ENCODE measurements at places on chromosomes 13 and 19. TPM values are rescaled to one million over a fixed set of nuclear protein-coding genes. Genes with fewer than 3 reads are reported as not detected.
A peak's percentile ranks its signal among the peaks of the same experiment; 100 is the strongest.

GRCh38 chr19:58572026-58572817 is 913 bp downstream of the MZF1 start:
- no peak for DNase-seq

DNA sequence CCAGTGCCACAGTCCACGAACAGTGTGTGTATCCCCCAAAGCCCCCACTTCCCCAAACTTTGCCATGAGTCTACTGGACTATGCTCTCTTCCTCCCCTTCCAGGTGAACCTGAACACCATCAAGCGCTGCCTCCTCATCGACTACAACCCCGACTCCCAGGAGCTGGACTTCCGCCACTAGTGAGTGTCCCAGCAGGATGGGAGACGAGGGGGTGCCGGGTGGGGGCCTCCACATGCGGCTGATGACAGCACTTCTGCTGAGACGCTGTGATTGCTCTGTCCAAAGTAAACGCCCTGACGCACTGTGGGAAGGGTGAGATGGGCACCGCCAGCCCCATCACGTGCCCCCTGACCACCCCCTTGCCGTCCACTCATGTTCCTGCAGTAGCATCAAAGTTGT is 2.0 kb upstream of the P2RY11 start:
- DNase-seq = no peak

- DNase-seq = no peak
Observed at GRCh38 chr19:39444598-39445195, 685 bp upstream of the SUPT5H start.

Gene SIAH3
- 0.90 TPM for polyA plus RNA-seq

GRCh38 chr19:3034656-3035541 is 5.8 kb upstream of the TLE2 start:
- DNase-seq = no peak

DNA sequence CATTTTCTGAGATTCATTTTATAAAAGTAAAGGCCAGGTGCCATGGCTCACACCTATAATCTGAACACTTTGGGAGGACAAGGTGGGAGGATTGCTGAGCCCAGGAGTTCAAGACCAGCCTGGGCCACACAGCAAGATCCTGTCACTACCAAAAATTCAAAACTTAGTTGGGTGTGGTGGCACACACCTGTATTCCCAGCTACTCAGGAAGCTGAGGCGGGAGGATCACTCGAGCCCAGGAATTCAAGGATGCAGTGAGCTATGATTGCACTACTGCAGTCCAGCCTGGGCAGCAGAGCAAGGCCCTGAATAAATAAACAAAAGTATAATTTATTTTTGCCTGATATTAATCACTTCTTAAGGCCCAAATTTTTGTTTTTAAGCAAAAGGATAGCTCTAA is 40.5 kb downstream of the DHRS12 start:
- no peak for DNase-seq

- DNase-seq = no peak
Observed at GRCh38 chr13:62033934-62034333, 618.3 kb upstream of the PCDH20 start.

DNA sequence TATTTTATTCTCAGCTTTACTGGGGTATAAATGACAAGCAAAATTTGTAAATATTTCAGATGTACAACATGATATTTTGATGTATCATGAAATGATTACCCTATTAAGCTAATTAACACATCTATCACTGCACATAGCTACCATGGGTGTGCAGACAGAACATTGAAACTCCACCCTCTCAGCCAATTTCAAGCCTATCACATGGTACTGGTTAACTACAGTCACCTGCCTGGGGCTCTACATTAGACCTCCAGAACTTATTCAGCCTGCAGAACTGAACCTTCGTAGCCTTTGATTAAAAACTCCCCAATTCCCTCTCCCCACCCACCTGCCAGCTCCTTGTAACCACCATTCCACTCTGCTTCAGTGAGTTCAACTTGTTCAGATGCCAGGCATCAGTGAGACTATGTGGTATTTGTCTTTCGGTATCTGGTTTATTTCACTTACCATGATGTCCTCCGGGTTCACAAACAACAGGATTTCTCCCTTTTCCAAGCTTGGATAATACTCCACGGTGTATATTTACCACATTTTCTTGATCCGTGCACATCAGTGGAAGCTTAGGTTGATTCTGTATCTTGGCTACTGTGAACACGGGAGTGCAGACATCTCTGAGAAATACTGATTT is 19.2 kb downstream of the RAB20 start:
- no peak for DNase-seq

DNA sequence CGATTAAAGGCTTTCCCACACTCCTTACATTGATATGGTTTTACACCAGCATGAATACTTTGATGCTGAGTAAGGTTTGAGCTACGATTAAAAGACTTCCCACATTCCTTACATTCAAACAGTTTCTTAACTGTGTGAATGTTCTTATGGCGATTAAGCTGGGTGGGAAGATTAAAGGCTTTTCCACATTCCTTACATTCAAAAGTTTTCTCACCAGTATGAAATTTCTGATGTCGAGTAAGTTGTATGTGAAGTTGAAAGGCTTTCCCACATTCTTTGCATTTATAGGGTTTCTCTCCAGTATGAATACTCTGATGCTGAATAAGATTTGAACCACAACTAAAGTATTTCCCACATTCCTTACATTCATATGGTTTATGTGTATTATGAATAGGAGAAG is 20.0 kb downstream of the ZNF780B start:
- no peak for DNase-seq

Gene KLK15
- polyA plus RNA-seq = not detected

Gene FGF21
- not detected for polyA plus RNA-seq

DNA sequence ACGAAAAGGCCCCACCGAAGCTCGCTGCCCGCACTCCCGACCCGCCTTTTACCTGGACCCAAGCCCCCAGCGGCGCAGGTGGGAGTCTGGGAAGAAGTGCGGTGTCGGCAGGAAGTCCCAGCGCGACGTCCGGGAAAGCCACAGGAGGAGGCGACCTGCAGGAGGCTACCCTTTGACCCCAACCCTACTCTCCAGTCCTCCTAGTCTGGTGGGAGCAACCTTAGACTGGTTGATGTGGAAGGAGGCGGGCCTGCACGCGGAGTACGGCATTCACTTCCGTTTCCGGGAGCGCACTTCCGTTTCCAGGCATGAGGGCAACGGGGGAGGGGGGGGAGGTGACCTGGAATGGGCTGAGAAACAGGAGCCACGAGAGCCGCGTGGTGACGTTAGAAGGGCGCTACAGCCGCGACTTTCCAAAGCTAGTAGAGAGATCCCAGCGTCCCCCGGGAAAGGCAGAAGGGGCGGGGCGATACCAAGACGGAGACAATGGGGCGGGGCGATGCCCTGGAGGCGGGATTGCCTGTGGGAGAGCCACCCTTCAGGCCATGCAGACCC is 28.5 kb downstream of the ZNF266 start:
- DNase-seq = peak; percentile 77

GRCh38 chr19:13262450-13262849 is 112.2 kb downstream of the IER2 start:
- peak; percentile 21 for DNase-seq

DNA sequence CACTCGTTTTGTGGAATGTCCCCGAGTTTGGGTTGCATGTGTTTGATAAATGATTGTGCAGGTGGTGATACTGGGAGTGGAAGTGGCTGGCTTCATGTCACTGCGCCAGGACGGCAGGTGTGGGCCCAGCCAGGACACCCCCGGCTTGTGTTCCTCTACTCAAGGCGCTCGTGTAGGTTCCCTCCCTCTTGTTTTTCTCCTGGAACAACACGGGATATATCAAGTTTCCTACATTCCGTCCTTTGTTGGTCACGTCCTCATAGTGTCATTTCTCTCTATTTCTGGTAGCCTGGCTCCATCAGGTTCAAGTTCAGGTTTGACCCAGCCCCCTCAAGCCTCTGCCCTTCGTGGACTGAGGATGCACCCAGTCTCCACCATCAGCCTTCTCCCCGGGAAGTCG is 16.3 kb downstream of the IL17D start:
- no peak for DNase-seq

DNA sequence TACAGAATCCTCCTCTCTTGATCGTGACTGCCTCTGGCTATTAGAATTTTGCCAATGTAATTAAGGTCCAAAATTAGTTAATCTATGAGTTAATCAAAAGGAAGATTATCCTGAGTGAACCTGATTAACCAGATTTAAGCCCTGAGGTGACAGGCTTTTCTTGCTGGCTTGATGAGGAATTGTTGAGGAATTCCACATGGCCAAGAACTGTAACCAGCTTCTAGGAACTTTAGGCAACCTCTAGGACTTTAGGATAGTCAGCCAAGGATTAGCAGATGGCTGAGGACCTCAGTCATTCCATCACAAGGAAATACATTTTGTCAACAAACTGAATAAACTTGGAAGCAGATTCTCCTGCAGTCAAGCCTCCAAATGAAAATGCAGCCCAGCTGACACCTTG is 84.8 kb downstream of the STOML3 start:
- DNase-seq = no peak

GRCh38 chr13:94317063-94317491 is 162.4 kb downstream of the DCT start:
- DNase-seq = no peak

Gene ZNF610
- 10.1 TPM for polyA plus RNA-seq

GRCh38 chr13:113819731-113820715 is 43.9 kb downstream of the GAS6 start:
- DNase-seq = no peak

Gene VSTM2B
- polyA plus RNA-seq = 0.51 TPM

GRCh38 chr13:113815151-113816058 is 48.5 kb downstream of the GAS6 start:
- no peak for DNase-seq

Gene FGF14
- polyA plus RNA-seq = 1.1 TPM

GRCh38 chr13:19984430-19985218 is 26.1 kb downstream of the ZMYM2 start:
- no peak for DNase-seq

DNA sequence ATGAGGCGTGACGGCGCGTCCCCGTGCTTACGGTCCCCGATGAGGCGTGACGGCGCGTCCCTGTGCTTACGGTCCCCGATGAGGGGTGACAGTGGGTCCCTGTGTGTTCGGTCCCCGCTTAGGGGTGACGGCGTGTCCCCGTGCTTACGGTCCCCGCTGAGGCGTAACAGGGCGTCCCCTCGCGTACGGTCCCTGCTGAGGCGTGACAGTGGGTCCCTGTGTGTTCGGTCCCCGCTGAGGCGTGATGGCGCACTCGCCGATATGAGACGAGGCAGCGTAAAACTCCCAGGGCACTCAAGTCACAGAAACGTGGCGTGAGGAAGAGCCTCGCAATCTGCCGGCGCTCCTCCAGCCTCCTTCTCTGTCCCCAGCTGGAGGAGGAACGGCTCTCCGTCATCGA is 20.9 kb downstream of the CFAP97D2 start:
- DNase-seq = no peak

Measured in right renal pelvis (tissue), 4 donors.